ENCODE measurements at places on chromosomes 6 and 20.

DNA sequence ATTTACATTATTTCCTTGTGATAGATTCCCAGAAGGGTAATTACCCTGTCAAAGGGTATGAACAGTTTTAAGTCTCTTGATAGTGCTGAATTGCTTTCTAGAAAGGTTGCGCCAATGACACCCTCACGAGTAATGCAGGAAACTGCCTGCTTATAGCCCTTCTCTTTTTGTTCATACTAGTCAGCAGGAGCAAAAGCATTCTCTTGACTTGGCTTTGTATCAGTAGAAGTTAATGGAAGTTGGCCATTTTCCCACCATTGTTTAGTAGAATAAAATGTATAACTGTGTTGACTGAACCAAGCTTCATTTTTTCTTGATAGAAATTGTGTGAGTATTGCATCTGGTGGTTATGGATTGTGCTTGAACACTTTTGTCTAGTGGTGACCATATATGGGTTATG, 100.1 kb downstream of the FARS2 start:
- no peak for DNase-seq

DNA sequence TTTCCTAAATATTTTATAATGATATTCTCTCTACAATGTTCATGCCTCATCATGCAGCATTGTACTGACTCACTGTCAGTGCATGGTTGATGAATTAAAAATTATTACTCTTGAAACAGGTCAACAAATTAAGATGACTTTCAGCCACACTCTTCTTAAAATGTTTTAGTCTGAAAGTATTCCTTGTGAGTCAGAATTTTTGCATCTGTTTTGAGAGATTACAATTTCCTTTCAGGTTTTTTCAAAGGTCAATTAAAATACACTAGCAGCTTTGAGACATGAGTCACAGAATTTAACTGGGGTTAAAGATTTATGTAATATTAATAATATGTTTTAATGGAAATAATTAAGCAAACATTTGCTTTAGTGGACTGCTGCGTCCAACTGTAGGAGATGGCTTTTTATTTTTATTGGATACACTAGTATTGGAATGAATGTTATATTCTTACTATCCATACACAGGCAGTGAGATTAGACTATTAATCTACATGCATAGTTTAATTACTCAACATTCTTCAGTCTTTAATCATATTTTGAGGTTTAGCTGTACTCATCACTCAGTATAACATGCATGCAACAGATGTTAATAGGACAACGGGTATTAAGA, 9.7 kb downstream of the COL12A1 start:
- DNase-seq = no peak

DNA sequence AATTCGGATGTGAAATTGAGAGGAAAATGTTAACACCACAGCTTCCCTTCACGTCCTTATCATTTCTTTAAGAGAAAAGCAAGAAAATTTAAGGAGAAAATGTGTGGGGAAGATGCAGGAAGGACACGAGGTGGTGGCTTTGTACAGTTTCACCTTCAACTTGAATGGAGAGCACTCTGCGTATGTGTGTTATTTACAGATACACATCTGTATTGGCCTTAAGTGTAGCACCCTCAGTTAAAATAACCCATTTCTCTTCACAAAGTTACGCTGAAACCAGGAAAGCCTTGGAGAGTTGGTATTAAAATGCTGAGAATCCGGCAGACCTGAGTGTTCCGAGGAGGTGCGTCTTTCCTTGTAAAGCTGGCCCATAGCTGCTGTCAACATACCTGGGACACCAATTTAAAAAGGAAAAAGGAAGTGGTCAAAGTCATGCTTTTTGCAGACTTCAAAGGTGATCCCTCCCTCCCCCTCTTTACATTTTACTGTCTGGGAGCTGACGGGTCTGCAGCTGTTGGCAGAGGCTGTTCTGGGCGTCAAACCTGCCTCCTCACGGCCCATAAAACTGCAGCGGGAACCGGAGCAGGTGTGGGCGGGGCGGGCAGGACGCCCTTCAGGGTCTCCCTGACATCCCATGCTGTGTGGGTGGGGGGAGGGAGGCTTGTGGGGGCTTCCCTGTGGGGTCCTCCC, 61.3 kb upstream of the TBXT start:
- DNase-seq = no peak

- DNase-seq = peak; percentile 98
Observed at GRCh38 chr20:10673842-10674683, at the start of gene JAG1. JAG1 (minus strand) TSS chr20:10673999; CDS start chr20:10673530, 469 bp downstream.

- no peak for DNase-seq
Observed at GRCh38 chr6:113857556-113858479, 673 bp downstream of the MARCKS start.

DNA sequence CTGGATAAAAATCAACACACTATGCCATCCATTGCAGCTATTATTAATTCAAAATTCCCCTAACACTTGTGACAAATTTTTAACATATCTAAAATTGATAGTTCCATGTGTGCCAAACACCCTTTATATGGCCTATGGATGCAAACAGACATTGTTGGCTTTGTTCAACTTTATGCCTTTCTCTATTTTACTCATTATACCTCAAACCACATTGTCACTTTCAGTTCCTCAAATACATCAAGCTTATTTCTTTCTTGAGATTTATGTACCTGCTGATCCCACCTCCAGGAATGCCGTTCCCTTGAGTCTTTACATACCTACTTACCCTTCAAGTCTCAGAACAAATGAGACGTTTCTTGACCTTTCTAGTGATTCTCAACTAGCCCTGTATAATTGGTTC, 193.5 kb upstream of the PLN start:
- DNase-seq = no peak

DNA sequence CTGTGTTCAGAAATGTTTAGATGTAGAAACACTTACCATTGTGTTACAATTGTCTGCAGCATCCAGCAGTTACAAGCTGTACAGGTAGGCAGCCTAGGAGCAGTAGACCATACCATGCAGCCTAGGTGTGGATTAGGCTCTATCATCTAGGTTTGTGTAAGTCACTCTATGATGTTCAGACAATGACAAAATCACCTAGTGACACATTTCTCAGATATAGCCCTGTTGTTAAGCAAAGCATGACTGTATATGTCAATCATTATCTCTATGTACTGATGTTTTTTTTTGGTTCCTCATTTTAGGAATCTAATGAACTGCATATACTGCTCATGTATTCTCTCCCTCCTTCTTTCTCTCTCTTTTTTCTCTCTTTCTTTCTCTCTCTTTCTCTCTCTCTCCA, 22.2 kb downstream of the CST8 start:
- no peak for DNase-seq

DNA sequence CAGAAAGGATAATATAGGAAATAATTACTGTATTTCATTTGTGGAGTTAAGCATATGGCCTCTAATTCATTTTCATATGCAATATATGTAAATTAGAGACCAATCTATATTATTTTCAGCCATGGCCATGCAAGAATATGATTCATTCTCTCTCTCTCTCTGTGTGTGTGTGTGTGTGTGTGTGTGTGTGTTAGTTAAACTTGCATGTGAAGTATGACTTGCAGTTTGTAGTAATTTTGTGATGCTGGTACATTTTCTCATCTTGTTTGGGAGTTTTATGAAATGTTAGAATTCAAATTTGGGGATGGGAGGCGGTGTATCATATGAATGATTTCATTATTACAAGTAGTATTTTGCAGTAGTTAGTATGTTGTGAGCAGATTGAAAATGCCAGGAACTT, 74.8 kb downstream of the JARID2 start:
- no peak for DNase-seq

DNA sequence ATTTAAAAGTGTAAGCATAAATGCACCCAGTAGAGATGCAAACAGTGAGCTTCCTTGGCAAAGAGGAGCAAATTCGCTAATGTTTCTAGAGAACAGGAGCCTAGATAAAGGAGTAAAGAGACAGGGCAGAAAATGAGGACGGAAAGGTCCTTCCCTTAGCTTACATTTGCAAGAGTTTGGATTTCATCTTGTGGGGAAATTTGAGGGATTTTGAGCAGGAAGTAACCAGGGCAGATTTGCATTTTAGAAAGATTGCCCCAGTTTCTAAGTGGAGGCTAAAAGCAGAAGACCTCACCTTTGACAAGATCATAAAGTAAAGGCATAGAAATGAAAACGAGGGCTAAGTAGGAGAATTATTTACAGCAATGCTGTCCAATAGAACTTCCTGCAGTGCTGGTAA, 80.5 kb downstream of the ADAT2 start:
- no peak for DNase-seq

GRCh38 chr6:134199848-134200606, 117.9 kb downstream of the SGK1 start:
- no peak for DNase-seq

DNA sequence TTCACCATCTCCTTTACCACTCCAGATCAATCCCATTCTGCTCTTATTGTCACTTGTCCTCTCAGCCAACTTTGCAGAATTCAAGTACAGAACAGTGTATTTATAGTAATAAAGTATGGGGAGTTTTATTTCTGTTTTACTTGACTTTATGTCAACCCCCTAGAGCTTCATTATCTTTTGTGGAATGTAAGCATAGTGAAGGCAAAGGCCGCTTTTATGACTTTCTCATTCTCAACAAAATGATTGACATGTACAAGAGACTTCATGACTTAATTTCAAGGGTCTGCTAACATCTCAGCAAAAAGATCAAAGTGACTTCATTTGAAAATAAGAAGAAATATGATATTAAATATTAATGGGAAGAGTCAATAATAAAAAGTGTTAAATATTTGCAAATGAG, 28.7 kb upstream of the ARID1B start:
- no peak for DNase-seq

DNA sequence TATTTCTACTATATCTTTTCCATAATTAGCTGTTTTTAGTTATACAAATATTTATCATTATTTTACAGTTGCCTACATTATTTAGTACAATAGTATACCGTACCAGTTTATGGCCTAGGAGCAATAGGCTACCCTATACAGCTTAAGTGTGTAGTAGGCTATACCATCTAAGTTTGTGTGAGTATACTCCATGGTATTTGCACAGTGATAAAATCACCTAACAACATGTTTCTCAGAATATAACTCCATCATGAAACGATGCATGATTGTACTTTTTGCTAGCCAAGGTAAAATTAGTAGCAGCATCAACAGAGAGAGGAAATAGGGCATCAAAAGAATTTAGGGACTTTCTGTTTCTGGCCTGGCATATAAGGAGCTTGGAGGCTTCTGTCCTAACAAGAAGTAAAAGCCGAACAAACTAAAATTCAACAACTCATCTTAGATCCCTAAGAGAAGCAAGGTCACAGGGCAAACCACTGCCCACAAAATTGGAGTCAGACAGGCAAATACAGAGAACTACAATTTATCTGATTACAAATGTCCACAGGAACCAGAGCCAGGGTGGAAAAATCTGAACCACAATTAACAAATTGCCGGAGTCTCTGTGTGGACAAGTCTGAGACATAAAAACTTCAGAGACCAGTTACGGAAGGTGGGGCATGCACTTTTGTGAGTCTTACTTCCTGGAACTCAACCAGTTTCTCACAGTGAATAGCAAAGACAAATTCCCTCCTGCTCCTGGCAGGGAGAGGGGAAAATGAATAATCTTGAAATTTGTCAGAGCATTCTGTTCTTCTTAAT, 671.4 kb downstream of the RFPL4B start:
- no peak for DNase-seq
